NCI-H510A (cell line): ENCODE measurements at places on chromosomes 3 and 15.
A peak's percentile ranks its signal among the peaks of the same experiment; 100 is the strongest.

DNA sequence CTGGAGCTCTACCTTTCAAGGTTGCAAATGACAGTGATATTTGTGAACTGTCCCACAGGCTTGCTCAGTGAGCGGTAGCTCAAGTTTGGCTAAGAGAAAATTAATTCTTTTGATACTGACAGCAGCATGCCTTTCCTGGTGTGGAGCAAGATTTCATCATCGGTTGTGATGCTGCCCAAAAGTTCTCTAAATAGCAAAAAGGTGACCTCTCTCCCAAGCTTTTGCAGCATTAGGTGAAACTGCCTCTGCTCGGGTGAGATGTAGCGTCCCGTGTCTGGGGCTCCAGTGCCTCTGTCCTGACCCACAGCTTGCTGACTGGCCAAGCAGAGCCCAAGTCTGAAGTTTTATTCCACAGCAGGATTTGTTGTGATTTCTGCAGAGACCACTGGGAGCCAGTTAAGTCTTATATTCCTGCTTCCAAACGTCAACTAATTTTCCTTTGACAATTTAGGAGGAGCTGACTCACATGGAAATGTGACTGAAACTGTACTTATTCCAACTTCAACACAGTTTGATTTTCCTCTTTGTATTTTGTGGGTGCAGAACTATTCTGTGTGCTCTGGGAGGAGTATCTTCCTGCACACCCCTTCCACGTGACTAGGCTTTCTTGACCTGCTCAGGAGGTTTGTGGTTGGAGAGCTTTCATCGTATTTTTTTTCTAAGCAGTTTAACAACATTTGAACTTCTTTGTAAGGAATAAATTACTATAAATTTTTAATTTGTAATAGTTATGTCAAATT, 5.9 kb downstream of the SYNM start:
- no peak for DNase-seq

- no peak for DNase-seq
These were observed 494.1 kb downstream of the ZNF385D start for GRCh38 chr3:21256932-21257331.

DNA sequence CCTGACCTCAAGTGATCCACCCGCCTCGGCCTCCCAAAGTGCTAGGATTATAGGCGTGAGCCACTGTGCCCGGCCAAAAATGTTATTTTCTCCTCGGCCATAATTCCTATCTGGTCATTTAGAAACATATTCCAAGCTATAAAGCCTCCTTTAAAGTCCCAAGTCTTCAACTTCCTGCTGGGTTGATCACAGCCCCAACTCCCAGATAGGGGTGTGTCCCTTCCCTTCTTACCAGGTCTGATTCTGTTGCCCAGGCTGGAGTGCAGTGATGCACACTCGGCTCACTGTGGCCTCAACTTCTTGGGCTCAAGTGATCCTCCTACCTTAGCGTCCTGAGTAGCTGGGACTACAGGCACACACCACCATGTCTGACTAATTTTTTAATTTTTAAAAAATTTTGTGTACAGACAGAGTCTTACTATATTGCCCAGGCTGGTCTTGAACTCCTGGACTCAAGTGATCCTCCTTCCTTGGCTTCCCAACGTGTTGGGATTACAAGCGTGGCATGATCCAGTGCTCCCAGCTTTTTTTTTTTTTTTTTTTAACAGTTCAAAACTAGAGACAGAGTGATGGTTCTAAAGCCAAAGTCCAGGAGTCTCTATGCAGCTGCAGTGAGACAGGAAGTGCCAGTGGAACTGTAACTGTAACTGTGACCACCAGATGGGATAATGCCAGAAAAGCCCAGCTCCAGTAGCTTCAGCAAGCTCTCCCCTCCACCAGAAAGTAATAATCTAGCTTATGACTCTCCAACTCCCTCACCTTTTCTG, 8.2 kb upstream of the PRKAR2A start:
- DNase-seq, result no peak

DNA sequence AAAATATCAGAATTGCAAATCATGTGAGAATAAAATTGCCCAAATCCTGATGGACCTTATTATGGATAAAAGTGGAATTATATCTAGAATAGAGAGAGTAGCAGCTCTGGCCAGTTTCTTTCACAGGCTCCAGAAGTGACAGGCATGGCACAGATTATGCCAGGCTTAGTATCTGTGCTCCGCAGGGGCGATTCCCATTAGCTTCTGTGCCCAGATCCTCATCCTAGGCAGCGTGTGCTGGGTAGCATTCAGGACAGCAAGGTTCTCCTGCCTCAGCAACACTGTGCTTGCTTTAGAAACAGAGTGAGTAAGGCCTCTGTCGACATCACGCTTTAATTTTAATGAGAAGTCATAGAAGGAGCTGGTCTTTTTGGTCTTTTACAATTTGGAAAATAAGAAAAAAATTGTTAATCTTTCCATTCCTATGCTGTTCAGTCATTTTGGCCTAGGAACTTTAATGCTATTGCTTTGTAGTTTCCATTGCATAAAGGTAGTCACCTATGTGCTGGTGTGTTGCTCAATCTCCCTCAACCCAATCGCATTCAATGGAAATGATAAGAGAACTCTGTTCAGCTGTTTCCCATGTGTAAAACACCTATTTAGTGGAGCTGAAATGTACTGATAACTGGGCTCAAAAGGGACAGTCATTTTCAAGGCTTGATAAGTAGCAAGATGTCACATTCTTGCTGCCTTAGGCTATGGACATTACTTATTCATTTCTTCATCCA, 770.1 kb downstream of the AGBL1 start:
- no peak for DNase-seq

- peak; percentile 37 for DNase-seq
These were observed 24.8 kb downstream of the AADAC start for GRCh38 chr3:151838574-151839312.

GRCh38 chr15:25713736-25714537, 149.2 kb downstream of the ATP10A start:
- DNase-seq, result no peak

DNA sequence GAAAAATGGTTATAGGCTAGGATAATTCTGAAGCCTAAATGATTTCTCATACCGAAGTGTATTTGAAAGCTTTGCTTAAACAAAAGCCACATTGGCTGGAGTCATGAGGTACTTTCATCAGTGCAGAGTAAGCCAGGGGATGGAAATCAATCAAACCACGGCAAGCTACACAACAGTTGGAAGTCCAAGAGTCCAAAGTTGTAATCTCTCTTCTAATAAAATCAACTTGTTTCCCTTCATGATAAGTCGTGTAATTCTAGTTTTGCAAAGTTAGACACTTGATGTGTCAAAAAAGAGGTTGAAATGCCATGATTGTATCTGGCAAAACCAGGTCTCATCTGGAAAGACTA, 250.5 kb upstream of the VEPH1 start:
- DNase-seq, result no peak

DNA sequence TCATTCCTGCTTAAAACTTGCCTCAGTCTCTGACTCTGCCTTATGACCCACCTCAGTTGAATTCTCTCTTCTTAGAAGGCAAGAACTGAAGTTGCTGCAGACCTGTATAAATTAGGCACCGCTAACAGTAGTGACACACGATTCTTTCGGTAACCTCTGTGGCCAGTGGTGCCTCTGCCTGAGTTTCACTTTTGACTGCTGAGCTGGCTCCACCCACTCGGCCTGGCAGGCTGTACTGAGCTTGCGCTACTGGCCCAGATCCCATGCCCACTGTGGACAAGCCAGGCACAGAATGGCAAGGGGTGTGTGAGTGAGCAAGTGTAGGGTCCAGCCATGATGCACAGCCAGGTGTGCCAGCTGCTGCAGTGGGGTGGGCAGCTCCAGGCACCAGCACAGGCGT, 19.1 kb upstream of the EIF1B start:
- no peak for DNase-seq

- no peak for DNase-seq
These were observed 24.6 kb upstream of the SACM1L start for GRCh38 chr3:45664578-45664977.

DNA sequence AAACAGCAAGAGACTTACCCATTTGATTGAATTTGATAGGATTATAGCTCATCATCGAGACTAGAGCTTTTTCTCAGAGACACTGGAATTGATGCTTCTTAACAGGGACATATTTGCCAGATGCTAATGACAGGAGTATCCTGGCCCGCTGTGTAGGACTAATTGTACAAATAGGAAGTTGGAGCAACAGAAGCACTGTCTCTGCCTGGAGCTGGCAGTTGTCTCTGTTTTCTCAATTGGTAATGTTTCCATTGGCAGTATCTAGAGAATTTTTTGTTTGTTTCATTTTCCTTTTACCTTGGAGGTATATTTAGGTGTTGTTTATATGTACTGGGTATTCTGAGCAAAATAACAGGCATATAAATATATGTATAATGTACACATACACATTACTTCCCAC, 8.9 kb upstream of the PCOLCE2 start:
- DNase-seq, result no peak

DNA sequence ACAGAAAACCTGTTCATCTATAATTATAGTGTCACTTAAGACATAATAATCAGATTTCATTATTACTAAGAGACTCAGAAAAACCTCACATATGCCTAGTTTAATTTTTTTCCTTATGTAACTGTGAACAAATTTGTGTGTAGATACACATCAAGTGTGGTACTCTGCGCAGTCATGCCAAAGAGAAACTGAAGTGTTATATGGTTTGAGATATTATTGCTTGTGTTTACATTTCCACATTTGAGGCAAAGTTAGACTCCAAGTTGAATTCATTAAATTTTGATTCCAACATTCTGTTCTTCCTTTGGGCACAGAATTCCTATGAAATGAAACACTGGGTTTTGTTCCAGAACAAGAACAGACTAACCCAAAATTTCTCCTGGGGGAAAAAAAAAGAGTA, 2.2 kb downstream of the MBNL1 start:
- DNase-seq, result no peak

DNA sequence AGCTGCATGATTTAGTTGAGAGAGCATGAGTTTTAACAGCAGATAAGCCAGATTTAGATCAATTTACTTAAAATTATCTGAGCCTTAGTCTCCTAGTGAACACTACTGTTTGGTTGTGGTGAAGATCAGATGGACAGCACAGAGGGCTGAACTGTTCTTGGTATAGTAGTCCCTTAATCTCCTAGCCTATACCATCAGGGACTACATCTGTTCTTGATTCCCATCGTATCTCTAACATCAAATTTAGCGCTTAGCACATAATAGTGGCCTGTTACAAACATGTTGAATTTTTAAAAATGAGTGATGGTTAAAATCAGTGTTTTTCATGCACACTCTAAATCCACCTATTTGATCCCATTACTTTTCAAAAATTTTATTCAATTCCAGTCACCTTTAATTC, 507.7 kb downstream of the GRM7 start:
- DNase-seq, result no peak

DNA sequence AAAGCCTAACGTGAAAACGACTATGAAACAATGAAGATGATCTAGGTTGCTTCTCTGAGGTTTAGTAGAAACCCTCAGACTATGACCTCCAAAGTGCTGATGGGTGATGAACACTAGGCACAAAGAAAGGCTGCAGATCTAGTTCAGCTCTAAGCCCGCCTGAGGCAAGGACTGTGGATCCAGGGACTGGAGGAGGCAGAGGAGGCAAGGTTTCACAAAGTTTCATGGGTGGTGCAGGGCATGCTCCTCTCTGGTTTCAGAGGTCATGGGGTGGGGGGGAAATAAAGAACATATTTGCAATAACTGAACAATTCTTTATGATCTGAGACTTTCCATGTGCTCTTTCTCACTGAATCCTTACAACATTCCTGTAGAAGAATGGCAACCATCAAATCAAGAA, 679.2 kb downstream of the NTRK3 start:
- no peak for DNase-seq

DNA sequence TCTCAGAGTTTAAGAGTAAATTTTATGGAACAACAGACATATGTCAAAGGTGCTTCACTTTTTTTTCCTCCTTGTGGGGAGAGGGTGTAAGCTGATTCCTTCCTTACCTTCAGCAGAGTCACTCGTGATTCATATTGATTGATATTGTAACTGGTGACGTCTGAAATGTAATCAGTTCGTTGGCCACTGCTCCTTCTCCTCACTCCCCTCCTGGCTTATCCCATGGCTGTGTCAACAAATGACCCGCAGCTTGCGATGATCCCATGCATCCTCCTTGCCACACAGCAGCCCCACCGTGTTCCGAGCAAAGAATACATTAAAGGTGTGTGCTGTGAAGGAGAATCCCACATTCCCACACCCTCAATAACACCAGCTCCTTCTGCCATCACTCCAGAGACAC, 7.3 kb downstream of the MGLL start:
- DNase-seq, result no peak

- DNase-seq, result peak; percentile 48
These were observed 24.5 kb downstream of the CHDH start for GRCh38 chr3:53821631-53822121.

GRCh38 chr3:106624154-106624553, 753.1 kb upstream of the CCDC54 start:
- no peak for DNase-seq

DNA sequence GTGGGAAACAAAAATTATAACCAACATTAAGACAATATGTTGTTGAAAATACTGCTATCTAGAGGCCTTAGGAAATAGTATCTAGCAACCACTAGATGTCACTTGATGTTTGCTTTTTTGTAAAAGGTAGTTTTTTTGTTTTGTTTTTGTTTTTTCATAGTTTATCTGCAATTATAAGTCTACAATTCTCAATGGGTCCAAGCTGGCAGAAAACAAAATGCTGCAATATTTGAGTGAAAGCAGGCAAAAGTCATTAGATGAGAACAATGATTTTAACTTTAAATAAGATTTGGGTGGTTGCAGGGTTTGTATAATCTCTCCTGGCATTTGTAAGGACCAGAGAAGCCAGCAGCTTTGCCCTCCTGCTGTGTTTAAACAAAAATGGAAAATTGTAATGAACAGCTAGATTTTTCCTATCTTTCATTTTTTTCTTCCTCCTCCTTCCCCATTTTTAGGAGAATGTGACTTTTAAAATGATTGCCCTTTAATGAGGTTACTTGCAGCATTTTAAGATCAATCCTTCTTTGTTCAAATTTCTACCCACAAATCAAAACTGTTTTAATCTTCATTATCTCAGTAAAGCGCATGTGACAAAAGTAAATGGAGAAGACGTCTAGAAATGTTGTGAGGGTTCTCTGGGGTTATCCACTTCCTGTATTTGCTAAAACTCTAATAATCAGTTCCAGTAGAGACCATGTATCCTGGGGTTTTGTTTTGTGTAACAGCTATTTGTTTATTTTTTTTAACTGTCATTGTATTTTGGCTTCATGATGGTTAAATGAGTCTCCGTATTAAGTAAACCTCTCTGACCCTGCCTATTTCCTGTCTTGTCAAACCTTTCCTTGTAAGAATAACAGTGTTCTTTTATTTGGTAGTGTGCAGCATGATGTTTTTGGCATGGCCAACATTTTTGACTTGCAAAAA, 27.3 kb downstream of the DUT start:
- no peak for DNase-seq
